ENCODE measurements at places on chromosomes 5 and 9.

- DNase-seq, result no peak
Observed at GRCh38 chr9:99720455-99721050, 101.1 kb upstream of the NR4A3 start.

GRCh38 chr5:171323007-171323406 is 14.0 kb downstream of the TLX3 start:
- no peak for DNase-seq

- no peak for DNase-seq
Observed at GRCh38 chr5:128682669-128683068, 144.6 kb upstream of the FBN2 start.

DNA sequence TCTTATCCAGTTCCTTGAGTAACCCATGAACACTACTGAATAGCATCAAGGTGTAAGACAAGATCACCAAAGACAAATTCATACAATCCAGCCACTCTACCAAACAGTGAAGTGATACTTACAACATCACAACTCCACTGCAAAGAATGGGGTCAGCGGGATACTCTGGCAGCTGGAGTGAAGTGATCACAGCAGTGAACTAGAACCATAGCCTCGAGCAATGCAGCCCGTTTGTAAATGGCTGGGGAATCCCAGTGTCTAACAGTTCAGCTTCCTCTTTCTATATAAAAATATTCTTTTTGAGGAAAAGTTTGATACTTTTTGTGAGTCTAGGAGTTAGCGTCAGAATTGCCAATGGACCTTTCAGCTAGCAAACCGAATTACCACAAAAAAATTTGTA is 515.2 kb downstream of the ZNF608 start:
- DNase-seq, result no peak

- DNase-seq, result no peak
Observed at GRCh38 chr9:77158772-77159513, 18.4 kb upstream of the VPS13A start.

GRCh38 chr5:91494447-91494996 is 111.4 kb upstream of the ARRDC3 start:
- DNase-seq, result no peak

DNA sequence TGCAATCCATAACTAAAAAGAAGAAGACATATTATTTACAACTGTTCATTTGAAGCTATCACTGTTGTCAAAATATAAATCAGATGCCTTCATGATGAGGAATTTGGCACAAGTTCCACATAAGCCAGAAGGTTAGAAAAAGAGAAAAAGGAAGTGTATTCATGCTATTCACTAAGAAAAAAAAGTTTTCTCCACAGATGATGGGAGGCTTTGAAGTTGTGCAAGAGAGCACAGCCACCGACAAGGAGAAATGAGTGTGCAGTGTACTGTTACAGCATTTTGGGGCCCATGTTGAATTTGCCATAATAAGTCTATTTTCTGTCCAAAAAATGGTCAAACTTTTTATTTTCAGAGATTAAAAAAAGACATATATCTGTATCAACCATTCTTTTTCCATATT is 32.9 kb upstream of the IFNK start:
- no peak for DNase-seq

DNA sequence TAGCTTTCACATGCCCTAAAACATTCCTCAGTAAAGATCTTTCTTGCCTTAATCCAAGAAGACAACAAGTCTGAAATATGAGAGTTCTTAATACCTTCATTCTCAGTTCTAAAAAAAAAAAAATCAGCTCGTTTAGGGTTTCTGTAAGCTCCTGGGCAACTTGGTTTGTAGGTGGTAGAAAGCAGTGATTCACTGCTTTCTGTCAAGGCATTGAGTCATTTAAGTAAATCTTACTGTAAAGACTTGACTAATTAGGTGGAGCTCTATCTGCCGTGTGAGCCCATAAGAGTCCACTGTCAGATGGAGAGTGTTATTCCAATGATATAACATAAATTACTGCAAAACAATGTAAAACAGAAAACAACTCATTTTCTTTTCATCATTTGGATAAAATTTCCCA is 56.1 kb upstream of the MAST4 start:
- no peak for DNase-seq

GRCh38 chr9:117624106-117624505 is 80.1 kb upstream of the TLR4 start:
- no peak for DNase-seq
